ENCODE measurements at places on chromosomes 3 and 15.

- DNase-seq = no peak
Measured at GRCh38 chr15:74821790-74822158, 4.7 kb upstream of the CPLX3 start.

DNA sequence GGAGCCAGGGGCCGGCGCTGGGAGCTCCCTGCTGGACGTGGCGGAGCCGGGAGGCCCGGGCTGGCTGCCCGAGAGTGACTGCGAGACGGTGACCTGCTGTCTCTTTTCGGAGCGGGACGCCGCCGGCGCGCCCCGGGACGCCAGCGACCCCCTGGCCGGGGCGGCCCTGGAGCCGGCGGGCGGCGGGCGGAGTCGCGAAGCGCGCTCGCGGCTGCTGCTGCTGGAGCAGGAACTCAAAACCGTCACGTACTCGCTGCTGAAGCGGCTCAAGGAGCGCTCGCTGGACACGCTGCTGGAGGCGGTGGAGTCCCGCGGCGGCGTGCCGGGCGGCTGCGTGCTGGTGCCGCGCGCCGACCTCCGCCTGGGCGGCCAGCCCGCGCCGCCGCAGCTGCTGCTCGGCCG lies 1.5 kb downstream of the SMAD6 start:
- DNase-seq = no peak

- DNase-seq = no peak
Measured at GRCh38 chr3:55405436-55405835, 81.7 kb downstream of the WNT5A start.

DNA sequence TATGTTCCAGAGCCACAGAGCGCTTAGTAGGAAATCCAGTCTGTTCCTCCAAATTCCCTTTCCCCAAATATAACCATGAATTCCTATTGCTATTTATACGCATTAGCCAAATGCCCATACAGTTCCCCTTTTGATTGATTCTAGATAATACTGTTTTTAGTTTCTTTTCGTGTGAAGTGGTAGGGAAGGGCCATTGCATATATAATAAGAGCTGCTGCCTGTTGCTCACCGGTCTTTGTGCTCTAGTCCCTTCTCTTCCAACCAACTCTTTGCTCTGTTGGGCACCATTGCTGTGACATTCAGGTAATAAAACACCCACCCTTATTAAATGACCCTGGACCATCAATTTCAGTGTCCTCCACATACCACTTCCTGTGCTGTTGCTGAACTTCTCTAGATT lies 379.9 kb upstream of the KCNMB2 start:
- DNase-seq = no peak

DNA sequence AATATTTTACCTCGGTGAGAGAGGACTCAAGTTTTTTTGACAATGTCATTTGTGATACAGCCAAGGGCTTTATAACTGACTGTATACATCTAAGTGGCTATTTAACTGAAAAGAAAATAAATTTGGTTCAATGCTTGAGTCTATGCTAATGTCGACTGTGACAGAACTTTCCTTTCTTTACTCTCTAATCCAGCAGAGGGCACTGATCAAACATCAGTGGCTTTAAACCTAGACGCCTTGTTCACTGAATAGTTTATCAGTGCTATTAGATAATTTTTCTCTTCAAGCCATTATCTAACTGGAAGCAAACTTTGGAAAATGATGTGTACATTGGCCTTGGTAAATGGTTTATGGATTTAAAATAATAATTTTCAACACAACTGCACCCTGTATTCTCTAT lies 285.1 kb downstream of the CHL1 start:
- no peak for DNase-seq

DNA sequence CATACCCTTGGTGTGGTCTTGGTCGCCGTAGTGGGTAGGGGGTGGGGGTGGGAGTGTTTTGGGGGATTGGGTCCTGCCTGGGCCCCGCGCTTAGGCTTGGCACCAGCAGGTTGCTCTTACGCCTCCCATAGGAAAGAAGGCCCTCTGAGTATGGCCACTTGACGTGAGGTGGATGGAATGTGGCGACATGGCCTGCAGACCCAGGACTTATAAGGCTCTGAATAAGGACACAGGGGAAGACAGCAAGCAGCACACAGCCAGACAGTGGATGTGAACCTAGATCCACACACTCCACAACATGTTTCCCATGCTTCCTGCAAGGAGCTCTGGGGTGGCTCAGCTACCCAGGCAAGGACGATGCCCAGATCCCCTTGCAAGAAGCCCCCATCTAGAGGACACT lies 12.4 kb downstream of the RBPMS2 start:
- no peak for DNase-seq

DNA sequence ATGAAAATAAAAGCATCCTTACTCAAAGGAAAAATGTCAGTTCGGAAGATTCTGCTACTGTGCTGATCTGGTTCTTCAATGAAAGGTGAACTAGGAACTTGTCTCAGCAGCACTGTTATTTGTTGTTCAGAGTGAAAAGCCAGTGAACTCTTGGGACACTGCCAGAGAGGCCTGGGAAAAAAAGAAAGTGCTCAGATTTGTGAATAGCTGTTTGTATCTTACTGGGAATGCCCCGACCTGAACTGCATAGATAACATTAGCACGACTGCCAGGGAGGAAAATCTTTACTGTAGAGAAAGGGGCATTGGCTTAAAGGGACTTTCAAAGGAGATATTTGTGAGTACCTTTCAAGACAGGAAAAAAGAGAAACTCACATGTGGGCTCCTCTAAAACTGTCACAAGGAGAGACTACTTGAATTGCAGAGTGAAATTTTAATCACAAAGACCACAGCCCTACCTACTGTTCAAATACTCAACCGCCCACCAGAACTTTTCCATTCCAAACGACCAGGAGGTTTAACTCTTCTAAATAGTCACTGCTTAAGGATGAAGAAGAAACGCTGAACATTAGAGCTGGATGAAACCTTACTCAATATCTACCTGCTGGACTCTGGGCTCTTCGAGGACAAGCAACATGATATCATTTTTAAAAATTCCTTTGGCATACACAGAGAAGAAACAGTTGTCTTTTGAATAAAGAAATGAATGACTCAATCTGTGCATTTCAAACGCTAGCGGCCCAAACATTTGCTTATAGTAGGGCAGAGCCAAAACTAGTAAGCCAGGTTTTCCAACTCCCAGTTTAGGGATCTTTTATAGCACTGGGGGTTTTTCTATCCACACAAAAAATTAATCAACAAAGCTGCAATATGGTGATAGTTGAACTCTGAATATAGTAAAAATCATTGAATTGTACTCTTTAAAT lies 13.4 kb downstream of the TAMM41 start:
- DNase-seq = no peak

GRCh38 chr3:128485282-128486204 lies 7.5 kb downstream of the GATA2 start:
- no peak for DNase-seq

DNA sequence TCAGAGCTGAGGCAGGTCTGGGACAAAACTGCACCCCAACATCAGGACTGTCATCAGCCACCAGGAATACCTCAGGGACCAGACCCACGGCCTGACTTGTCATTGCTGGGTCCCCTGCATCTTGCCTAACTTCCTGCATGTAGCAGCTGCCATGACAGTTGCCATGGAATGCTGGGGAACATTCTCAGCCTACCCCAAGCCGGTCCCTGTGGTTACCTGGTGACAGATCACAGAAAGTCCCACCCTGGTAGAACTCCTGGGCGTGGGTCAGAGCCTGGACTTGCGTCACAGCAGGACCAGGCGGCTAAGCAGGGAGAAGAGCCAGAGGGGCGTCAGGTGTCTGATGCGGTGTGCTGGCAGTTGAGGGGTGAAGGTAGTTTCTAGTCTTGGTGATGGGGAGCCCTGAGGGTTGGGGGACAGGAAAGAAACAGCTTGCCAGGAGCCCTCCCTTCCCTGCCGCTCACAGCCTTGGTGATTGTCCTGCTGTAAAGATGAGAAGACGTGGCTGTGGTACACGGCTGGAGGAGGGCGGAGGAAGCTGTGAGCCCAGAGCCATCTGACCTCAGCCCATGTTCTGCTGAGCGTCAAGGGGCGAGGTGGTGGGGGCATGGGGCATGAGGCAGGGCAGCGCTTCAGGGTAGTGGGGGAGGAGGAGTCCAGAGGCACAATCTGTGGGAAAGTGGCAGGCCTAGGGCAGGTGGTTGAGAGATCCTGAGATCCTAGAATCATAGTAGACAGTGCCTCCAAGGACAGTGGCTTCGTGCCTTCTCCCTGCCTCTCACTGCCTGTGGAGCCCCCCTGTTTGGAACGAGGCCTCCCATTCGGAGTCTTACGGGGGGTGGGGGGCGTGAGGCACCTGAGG lies 5.4 kb downstream of the H1-8 start:
- DNase-seq = no peak

DNA sequence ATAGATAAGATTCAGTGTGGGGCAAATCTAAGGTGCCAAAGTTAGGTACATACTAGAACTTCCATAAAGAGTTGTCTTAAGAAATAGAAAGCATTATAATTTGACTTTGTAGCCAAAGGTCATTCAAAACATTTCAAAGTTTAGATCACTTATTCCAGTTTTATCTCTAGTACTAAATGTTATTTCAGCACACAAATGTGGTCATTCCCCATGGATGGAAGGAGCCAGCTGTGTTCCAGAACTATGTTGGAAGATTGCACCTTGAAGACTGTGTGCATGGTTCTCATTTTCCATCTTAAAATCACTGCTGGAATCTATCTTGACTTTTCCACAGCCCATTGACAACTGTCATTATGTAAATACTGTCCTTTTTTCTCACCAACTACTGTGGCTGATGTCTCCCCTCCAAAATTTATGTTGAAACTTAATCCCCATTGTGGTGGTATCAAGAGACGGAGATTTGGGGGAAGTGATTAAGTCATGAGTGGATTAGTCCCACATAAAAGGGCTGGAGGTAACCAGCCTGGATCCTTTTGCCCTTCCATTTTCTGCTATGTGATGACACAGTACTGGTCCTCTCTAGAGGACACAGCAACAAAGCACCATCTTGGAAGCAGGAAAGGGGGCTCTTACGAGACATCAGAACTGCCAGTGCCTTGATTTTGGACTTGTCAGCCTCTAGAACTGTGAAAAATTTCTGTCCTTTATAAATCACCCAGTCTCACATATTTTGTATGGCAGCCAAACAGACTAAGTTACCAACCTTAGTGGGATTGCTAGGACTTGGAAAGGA lies 24.0 kb downstream of the TGFBR2 start:
- DNase-seq = no peak

GRCh38 chr3:112482675-112483074 lies 16.6 kb downstream of the BTLA start:
- no peak for DNase-seq

DNA sequence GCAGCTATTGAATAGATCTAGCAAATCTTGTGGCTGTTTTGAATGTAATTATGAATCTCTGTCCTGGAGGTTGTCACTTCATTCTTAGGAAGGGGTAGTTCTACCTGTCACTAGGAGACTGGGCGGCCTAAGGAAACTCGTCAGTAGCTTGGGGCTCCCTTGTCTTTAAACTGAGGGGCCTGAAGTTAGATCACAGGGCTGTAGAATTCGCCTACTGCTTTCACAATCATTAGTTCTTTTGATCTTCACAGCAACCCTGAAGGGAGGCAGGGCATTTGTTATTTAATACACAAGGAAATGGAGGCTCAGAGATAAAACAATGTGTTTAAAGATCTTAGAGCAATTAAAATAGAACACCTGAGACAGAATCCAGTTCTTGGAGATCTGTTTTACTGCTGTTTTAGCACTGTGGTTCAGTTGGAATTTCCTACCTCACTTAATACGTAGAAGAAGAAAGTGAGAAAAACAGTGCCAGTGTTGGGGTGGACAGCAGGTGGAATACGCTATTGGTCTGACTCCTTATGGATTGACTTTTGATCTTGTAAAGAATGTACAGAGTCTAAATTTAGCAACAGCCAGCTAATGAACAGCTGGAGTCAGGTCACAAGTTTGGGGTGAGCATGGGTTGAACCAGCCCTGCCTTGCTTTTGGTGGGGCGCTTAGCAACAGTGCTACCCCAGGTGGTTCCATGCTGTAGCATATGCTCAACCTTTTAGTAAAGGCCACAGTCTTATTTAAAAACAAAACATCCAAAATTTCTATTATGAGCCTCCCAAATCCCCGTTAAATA lies 71.4 kb upstream of the BHLHE40 start:
- DNase-seq = no peak

- DNase-seq = no peak
Measured at GRCh38 chr3:134644731-134645514, 5.9 kb downstream of the KY start.

GRCh38 chr15:81780966-81781365 lies 264.9 kb downstream of the MEX3B start:
- no peak for DNase-seq

DNA sequence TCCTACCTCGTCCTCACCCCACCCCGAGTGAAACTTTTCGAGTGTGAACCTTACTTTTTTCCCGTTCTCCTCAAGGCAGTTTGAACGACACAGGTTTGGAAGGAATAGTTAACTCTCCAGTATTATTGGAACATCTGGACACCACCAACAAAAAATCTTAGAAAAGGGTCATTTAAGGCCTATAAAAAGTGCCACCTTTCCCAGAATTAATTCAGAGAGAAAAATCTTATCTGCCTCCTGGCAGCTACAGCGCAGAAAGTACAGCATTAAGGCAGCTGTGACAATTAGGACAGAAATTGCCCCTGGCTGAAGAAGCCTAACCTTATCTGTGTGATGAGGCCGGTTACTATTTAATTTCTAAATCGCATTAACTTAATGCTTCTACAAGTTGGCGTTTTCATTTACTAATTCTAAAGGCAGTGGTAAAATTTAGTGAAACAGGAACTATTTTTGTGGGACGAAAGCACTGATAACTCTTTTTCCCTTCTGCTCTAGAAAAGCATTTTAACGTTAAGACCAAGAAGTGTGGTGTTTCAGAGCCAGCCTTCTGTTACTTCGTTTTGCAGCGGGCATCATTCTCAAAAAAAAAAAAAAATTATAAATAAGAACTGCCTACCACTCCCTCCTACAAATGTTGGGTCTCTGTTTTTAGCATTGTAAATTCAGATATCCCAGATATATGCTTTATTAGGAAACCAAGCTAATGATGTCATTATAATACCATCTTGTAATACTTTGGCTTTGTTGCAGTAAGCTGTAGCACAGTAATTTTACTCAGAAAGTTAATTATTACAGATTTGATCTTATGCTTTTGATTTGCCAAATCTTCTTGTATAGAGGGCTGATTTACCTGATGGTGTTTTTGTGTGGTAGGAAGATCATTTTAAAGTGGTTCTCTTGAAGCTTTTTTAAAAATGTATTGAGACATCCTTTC lies 1.4 kb downstream of the ATP11B start:
- no peak for DNase-seq

DNA sequence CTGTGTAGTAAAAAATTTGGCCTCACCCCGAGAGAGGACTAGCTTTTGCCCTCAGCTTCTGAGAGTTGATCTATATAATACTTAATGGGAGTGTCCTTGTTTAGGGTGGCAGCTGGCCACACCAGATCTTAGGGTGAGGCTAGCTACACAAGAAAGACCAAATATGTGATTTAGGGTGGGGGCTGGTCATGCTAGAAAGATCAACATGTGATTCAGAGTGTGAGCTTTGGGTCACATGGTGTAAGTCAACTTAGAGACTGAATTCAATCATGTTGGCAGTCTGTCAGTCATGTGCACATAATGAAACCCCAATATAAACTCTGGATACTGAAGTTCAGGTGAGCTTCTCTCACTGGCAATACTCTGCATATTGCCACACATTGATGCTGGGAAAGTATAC lies 120.7 kb upstream of the DAZL start:
- DNase-seq = no peak

- DNase-seq = no peak
Measured at GRCh38 chr3:94522488-94522887, 459.6 kb downstream of the NSUN3 start.
